ENCODE measurements at places on chromosomes 4 and X. TPM values are rescaled to one million over a fixed set of nuclear protein-coding genes. Genes with fewer than 3 reads are reported as not detected.

The ABCG2 gene
- total RNA-seq: 1.9 TPM

The SPANXN1 gene
- total RNA-seq: not detected

The NAP1L3 gene
- total RNA-seq: 15.9 TPM

The MAGED4 gene
- total RNA-seq: 2.4 TPM

The TSPAN6 gene
- 9.1 TPM for total RNA-seq

The RASSF6 gene
- not detected for total RNA-seq

The SOWAHD gene
- total RNA-seq: not detected

The HERC5 gene
- total RNA-seq: 4.6 TPM

The MEPE gene
- not detected for total RNA-seq

The SUPT20HL1 gene
- total RNA-seq: not detected

The TLR8 gene
- 2.8 TPM for total RNA-seq

The RS1 gene
- not detected for total RNA-seq
